Naive thymus-derived CD4-positive, alpha-beta T cell (primary cell): ENCODE measurements at places on chromosomes 5 and 9. TPM values are rescaled to one million over a fixed set of nuclear protein-coding genes. Genes with fewer than 3 reads are reported as not detected.

DNA sequence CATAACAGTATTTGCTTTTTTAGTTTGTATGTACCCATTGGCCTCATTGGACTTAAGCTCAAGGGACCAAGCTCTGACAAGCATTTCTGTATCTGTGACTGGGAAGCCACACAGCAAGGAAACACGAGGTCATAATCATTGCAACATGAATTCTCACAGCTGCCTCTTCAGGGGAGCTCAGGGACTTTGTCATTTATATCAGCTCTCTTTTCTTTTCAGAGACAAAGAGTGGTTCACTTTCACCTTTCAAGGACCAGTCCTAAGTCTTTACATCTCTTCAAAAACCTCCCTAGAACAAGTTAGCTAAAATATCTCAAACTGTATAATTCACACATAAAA is 58.6 kb downstream of the ADAMTS12 start:
- H3K4me1 ChIP-seq, result no peaks in the 10 kb centered on the region
- no peak overlapping the region for H3K27ac ChIP-seq
- H3K27me3 ChIP-seq, result no peaks in the 10 kb centered on the region
- no peak for DNase-seq
- no peaks in the 10 kb centered on the region for H3K36me3 ChIP-seq

DNA sequence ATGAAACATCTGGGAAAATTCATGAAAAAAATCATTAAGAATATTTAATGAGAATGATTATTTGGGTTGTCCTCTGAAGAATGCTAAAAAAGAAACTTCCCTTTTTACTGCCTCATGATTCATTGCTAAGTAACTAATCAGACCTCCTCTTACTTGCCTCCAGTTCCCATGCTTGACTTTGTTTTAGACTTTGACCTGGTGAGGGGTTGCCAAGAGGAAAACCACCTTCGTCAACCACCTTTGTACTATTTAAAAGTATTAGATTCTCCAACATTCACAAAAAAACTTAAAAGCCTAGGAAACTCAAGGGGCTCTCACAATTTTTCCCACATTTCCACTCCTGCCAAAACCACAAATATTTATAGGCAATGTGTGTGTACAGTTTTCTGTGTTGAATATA is 115.2 kb upstream of the ST8SIA4 start:
- DNase-seq, result no peak
- no peaks in the 10 kb centered on the region for H3K27me3 ChIP-seq
- no peak overlapping the region for H3K4me3 ChIP-seq
- H3K36me3 ChIP-seq, result no peaks in the 10 kb centered on the region

The ZNF883 gene
- 0.76 TPM for polyA plus RNA-seq

DNA sequence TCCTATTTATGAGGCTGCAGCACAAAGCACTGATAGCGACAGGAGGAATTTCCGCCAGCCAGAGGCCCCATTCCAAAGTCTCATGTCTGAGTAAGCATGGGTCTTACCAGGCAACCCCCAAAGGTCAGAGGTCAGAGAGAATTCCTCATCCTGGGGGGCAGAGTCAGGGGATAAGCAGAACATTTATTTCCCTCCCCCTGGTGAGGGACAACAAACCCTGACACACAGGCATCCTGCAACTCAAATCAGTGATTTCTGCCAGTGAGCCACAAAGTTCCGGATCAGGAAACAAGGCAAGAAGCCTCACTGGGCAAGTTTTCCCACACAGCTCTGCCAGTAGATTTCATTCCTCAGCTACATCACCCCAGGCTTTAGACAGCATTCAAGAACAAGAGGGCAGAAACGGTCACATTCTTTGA is 37.0 kb downstream of the ADAMTS12 start:
- no peak for DNase-seq
- H3K27ac ChIP-seq, result no peak overlapping the region
- peaks cover 6% of the 10 kb centered on the region for H3K4me1 ChIP-seq
- no peak overlapping the region for H3K4me3 ChIP-seq
- H3K36me3 ChIP-seq, result no peaks in the 10 kb centered on the region
- no peaks in the 10 kb centered on the region for H3K27me3 ChIP-seq

- no peaks in the 10 kb centered on the region for H3K4me1 ChIP-seq
- no peak overlapping the region for H3K4me3 ChIP-seq
- no peak overlapping the region for H3K27ac ChIP-seq
- H3K27me3 ChIP-seq, result no peaks in the 10 kb centered on the region
- no peaks in the 10 kb centered on the region for H3K36me3 ChIP-seq
- no peak for DNase-seq
Observed at GRCh38 chr5:100691548-100691947, 156.4 kb downstream of the FAM174A start.

- no peaks in the 10 kb centered on the region for H3K27me3 ChIP-seq
- no peak for DNase-seq
- H3K4me3 ChIP-seq, result no peak overlapping the region
- H3K27ac ChIP-seq, result no peak overlapping the region
Observed at GRCh38 chr5:172102913-172103626, 85.0 kb downstream of the STK10 start.

The SPINK7 gene
- polyA plus RNA-seq, result not detected

GRCh38 chr5:99674101-99674500 is 745.3 kb upstream of the CHD1 start:
- H3K27me3 ChIP-seq, result no peaks in the 10 kb centered on the region
- no peaks in the 10 kb centered on the region for H3K4me1 ChIP-seq
- H3K27ac ChIP-seq, result no peak overlapping the region
- no peaks in the 10 kb centered on the region for H3K36me3 ChIP-seq

DNA sequence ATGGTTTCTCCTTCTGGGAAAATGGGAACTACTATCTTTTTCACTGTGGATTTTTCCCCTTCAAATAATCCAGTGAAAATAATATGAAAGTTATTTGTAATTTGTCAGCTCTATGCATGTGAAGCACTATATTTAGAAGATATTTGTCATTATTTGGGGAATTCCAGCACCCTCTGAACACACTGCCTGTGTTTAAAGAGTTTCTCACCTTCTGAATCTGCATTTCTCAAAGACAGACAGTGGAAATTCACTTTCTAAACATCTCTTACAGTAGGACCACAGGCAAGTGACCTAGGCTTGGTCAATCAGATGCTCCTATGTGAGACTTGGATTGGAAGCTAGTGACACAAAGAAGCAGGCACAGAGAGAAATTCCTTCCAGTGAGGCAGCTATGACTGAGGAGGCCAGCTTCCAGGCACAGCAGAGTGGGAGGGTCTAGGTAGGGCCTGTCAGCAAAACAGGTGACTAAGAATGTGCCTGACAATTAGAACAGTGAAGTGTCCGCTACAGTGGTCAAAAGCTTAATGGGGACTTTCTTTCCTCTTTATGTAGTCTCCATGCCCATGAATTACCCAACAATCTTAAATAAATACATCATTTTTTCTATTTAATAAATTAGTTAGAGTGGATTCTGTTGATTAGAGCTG is 167.2 kb downstream of the HMHB1 start:
- H3K27ac ChIP-seq, result no peak overlapping the region
- DNase-seq, result no peak
- no peaks in the 10 kb centered on the region for H3K36me3 ChIP-seq
- no peak overlapping the region for H3K4me3 ChIP-seq

DNA sequence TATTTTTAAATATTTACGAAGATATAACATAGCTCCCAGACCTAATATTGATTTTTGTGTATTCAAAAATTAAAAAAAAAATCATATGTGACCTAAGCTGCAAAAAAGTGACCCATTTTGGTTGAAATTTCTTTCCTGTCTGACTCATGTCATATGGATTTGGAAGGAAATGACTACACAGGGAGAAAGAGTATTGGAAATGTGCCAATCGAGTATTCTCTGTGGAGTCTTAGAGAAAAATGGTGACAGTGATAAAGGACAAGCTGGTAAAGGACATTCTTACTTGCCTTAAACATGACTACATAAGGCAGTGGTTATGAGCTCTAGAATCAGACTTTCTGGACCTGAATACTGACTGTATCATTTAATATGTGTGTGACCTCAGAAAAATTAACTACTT is 262.9 kb upstream of the PTPRD start:
- H3K4me1 ChIP-seq, result no peaks in the 10 kb centered on the region
- H3K27me3 ChIP-seq, result no peaks in the 10 kb centered on the region
- DNase-seq, result no peak
- no peak overlapping the region for H3K4me3 ChIP-seq
- no peak overlapping the region for H3K27ac ChIP-seq
- H3K36me3 ChIP-seq, result no peaks in the 10 kb centered on the region

The SOHLH1 gene
- not detected for polyA plus RNA-seq

GRCh38 chr9:111937301-111937700 is 40.7 kb downstream of the UGCG start:
- peaks cover 19% of the 10 kb centered on the region for H3K4me1 ChIP-seq
- no peak for DNase-seq
- no peak overlapping the region for H3K27ac ChIP-seq
- H3K4me3 ChIP-seq, result no peak overlapping the region
- H3K36me3 ChIP-seq, result no peaks in the 10 kb centered on the region

DNA sequence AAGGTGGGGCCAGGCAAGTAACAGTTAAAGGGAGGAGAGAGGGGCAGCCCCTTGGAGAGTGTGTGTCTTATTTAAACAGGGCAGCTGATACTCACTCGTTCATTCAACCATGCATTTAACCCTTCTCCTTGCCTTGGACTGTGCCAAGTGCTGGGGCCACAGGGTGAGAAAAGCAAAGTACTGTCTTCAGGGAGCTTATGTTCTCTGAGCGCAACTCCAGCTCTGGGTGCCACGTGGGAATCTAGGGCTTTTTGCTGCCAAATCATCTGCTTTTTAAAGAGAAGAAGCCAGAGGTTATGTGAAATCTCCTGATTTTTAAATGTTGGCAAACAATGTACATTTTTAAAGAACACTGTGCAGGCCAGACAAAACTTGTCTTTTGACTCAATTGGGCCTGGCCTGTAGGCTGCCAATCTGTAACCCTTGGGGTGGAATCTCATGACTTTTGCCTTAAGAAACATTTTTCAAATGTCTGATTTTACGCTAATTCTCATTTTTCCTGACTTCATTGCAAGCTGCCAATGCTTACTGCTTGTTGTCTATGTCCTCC is 157.8 kb downstream of the NTRK2 start:
- H3K36me3 ChIP-seq, result no peaks in the 10 kb centered on the region
- H3K4me3 ChIP-seq, result no peak overlapping the region
- no peaks in the 10 kb centered on the region for H3K4me1 ChIP-seq
- no peak for DNase-seq
- no peaks in the 10 kb centered on the region for H3K27me3 ChIP-seq

The PCDHB11 gene
- polyA plus RNA-seq, result not detected

DNA sequence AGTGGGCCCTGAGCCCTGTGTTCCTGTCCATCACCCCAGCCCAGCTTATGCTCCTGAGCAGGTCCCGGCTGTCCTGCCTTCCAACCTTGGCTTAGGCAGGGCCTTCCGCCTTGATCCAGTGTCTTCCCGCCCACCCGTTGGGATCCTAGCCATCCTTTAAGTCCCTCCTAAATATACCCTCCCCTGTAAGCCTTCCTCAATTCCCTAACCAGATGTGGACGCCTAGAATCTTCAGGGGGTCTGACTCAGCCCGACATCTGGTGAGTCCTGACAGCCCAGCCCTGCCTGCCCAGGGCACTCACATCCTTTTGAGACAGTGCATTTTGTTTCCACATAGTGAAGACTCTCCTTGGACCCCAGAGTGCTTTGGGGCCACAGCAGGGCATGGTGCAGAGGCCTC is 23.7 kb downstream of the SLC6A7 start:
- peaks cover 3% of the 10 kb centered on the region for H3K4me1 ChIP-seq
- H3K27ac ChIP-seq, result no peak overlapping the region
- no peaks in the 10 kb centered on the region for H3K36me3 ChIP-seq
- no peak for DNase-seq
- no peak overlapping the region for H3K4me3 ChIP-seq

DNA sequence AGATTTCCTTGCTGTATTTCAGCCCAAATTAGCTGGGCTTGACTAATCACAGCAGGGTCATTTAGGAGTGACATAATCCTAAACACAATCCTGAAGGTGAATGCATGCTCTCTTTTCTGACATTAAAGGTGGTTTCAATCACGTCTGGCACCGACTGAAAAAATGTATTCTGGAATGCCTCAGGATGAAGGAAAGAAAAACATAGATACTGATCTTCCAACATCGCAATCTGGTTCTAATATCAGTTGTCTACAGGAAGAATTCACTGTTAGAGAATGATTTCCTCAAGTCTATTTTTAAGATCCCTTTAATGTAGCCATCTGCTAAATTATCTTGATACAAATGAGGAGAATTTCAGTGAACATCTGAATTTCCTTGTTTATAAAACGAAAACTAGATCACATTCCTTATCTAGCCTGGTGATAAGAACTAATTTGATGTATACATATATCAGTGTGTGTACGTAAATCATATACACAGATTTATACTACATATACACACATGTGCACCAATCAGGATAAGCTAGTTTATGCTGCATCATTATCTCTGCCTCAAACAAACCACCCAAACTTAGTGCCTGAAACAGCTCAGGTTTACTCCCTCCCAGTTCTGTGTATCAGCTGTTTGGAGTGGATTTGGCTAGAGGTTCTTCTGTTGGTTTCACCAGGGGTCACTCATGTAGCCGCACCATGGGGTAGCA is 31.3 kb upstream of the TAS2R1 start:
- no peak for DNase-seq
- H3K27me3 ChIP-seq, result no peaks in the 10 kb centered on the region
- H3K36me3 ChIP-seq, result no peaks in the 10 kb centered on the region
- no peak overlapping the region for H3K4me3 ChIP-seq
- no peaks in the 10 kb centered on the region for H3K4me1 ChIP-seq

The C5orf58 gene
- 1.6 TPM for polyA plus RNA-seq

- H3K27me3 ChIP-seq, result no peaks in the 10 kb centered on the region
- H3K27ac ChIP-seq, result no peak overlapping the region
- H3K4me1 ChIP-seq, result no peaks in the 10 kb centered on the region
- H3K36me3 ChIP-seq, result no peaks in the 10 kb centered on the region
Observed at GRCh38 chr5:66351813-66352212, 207.7 kb downstream of the SREK1 start.

DNA sequence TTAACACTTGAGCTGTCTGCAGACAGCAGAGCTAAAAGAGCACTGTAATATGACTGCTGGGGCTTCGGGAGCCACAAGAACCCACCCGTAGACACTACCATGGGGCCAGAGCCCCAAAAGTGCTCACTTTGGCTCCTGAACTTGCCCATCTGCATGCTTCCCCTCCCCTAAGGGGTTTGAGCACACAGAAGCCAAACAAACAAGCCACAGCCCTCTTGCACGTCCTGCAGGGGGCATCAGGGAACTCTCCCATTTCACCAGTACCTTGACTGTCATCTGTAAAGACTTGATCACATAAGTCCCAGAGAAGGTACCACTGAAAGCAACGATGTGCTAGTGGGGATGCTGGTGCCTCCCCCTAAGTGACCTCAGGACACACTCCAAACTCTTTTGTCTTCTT is 681.8 kb downstream of the SEMA5A start:
- H3K27ac ChIP-seq, result no peak overlapping the region
- DNase-seq, result no peak
- H3K36me3 ChIP-seq, result no peaks in the 10 kb centered on the region

GRCh38 chr5:141637767-141638419 is 1.1 kb downstream of the RELL2 start:
- no peaks in the 10 kb centered on the region for H3K27me3 ChIP-seq
- peak overlapping the region; percentile 81 for H3K4me3 ChIP-seq
- peak overlapping the region; percentile 88 for H3K27ac ChIP-seq
- H3K36me3 ChIP-seq, result peaks cover 34% of the 10 kb centered on the region
- DNase-seq, result peak; percentile 53
- peaks cover 23% of the 10 kb centered on the region for H3K4me1 ChIP-seq

- H3K27me3 ChIP-seq, result no peaks in the 10 kb centered on the region
- H3K27ac ChIP-seq, result no peak overlapping the region
- H3K4me3 ChIP-seq, result no peak overlapping the region
Observed at GRCh38 chr5:96144289-96144688, 182.6 kb upstream of the ELL2 start.
